Posterior vena cava (tissue), 2 donors: ENCODE measurements at places on chromosomes 7 and 10. TPM values are rescaled to one million over a fixed set of nuclear protein-coding genes. Genes with fewer than 3 reads are reported as not detected.
A peak's percentile ranks its signal among the peaks of the same experiment; 100 is the strongest.

DNA sequence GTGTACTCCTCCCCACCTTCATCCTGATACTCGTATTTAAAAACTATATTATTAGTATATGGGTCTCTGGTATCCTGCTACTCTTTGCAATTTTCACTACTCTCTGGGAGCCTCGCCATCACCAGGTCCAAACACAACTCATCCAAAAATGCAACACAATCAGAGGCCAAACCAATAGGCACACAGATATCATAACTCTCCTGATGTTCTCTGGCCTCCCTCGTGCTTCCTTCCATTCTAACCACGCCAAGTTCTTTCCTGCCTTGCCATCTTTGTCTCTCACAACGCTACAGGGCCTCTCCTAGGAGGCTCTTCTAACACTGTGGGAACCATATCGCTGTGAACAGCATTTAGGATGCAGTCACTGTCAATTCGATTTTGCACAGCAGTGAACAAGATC lies 7.3 kb downstream of the RHEB start:
- no peak for DNase-seq

DNA sequence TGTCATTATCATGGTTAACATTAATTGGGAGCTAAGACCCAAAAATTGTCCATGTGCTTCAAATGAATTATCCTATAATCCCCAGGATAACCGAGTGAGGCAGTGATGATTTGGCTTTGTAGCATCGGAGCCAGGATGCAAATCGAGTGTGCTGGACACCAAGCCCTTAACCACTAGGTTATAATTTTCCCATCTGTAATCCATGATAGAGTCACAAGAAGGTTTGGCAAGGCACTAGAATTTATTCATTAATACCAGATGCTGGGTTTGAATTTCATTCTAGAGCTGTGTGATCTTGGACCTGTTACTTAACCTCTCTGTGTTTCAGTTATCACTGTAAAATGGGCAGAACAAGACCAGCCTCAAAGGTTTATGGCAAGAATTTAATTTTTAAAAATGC lies 21.0 kb upstream of the ITGB1 start:
- DNase-seq: no peak

GRCh38 chr7:157973971-157974677 lies 613.5 kb downstream of the PTPRN2 start:
- DNase-seq: peak; percentile 67

DNA sequence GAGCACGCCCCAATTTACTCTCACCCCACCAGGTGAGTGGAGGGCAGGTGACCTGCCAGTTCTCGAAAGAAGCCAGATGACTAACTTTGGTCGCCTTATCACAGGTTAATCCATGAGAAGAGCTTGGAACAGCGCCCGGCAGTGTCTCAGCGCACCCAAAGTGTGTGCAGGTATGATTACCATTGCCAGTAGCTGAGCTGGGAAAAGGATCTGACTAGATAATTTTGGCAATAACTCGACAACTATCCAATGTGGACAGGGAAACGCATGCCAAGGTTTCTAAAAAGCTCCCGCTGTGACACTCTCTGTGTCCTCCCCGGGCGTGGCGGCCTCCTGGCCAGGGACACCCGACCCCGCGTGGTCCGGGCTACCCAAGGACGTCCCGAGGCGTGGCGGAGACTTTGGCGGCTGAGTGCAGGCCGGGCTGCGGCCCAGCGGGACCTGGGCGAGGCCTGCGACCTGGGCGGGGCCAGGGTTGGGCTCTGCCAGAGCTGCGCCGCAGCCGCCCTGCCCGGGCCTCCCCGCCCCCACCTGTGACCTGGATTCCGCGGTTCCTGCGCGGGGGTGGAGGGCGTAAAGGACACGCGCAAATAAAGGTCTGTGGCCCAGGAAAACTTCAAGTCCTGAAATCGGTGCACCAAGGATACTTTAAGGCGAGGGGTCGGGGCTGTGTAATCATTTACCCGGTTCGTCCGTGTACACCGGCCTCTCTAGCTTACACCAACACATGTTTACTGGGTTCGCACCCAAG lies 13.7 kb upstream of the WAPL start:
- peak; percentile 89 for DNase-seq

DNA sequence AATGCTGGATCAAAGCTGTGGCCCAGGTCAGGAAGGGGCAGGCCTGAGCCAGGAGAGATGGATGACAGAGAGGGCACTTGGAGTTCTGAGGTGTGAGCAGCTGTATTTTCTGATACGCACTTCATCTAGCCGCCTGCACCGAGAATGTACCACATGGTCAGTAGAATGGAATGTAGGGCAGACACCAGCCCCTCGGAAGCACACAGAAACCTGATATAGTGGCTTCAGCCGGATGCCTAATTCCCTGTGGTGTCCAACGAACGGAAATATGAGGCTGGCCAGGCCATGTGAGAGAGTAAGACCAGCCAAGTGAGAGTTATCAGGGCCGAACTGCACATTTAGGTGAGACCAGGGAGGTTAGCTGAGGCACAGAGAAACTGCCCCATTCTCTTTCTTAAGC lies 46.7 kb upstream of the PLCE1 start:
- no peak for DNase-seq

DNA sequence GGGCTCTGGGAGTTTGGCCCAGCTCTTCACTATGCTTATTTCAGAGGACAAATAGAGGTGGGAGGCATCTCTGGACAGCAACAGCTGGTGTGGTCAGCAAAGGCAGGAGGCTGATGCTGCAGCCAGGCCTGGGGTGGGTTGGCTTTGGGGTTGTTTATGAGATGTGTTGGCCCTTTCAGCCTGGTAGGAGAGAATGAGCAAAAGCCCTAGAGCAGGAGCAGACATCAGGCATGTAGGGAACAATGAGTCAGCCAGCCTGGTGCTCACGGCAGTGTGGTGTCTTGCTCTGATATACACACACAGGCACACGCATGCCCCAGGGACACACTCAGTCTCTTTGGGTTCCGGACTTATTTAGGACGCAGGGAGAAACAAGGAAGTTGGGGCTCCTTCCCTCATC lies 157.1 kb downstream of the PRKCQ start:
- DNase-seq: no peak

- no peak for DNase-seq
Observed at GRCh38 chr10:48811461-48811860, 126.8 kb downstream of the WDFY4 start.

The SPRN gene
- total RNA-seq: 0.19 TPM
